ENCODE measurements at places on chromosomes 3 and 15.

DNA sequence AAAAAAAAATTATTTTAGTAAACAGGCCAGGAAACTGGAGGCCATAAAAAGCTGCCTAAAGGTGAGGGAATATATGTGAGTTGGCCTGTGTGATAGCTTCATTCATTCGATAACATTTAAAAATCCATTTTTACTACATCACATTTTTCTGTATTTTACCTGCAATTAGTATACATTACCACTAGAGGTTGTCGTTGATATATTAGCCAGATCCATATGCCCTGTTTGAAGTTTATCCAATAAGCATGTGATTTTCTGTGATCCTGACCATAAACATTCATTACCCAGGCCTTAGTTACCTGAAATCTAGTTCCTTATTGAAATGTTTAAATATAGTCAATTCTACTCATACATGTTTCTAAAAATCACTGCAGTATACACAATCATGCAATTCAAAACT is 71.4 kb downstream of the ARNT2 start:
- DNase-seq, result no peak

GRCh38 chr3:157148196-157148889 is 11.6 kb downstream of the CCNL1 start:
- no peak for DNase-seq

GRCh38 chr15:96687388-96688107 is 357.0 kb downstream of the NR2F2 start:
- DNase-seq, result no peak

GRCh38 chr15:73527598-73527997 is 84.6 kb downstream of the REC114 start:
- DNase-seq, result no peak

- DNase-seq, result no peak
Observed at GRCh38 chr3:100740207-100740606, 30.9 kb downstream of the TFG start.

DNA sequence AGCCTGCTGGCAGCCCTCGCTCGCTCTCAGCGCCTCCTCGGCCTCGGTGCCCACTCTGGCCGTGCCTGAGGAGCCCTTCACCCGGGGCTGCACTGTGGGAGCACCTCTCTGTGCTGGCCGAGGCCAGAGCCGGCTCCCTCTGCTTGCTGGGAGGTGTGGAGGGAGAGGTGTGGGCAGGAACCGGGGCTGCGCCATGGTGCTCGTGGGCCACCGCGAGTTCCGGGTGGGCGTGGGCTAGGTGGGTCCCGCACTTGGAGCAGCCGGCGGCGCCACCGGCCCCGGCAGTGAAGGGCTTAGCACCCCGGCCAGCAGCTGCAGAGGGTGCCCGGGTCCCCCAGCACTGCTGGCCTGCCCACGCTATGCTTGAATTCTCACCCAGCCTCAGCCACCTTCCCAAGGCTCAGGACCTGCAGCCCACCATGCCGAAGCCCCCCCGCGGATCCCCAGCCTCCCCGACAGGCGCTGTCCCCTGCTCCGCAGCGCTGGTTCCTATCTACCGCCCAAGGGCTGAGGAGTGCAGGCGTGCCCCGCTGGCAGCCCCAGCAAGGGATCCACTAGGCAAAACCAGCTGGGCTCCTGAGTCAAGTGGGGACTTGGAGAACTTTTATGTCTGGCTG is 863.3 kb downstream of the IGSF11 start:
- DNase-seq, result no peak

GRCh38 chr15:68187559-68187958 is 17.6 kb downstream of the CALML4 start:
- no peak for DNase-seq

Measured in activated CD4-positive, alpha-beta T cell treated with anti-CD3 and anti-CD28 coated beads for 1 hour (primary cell).